T-cell (primary cell): ENCODE measurements at places on chromosomes 11 and 22.

DNA sequence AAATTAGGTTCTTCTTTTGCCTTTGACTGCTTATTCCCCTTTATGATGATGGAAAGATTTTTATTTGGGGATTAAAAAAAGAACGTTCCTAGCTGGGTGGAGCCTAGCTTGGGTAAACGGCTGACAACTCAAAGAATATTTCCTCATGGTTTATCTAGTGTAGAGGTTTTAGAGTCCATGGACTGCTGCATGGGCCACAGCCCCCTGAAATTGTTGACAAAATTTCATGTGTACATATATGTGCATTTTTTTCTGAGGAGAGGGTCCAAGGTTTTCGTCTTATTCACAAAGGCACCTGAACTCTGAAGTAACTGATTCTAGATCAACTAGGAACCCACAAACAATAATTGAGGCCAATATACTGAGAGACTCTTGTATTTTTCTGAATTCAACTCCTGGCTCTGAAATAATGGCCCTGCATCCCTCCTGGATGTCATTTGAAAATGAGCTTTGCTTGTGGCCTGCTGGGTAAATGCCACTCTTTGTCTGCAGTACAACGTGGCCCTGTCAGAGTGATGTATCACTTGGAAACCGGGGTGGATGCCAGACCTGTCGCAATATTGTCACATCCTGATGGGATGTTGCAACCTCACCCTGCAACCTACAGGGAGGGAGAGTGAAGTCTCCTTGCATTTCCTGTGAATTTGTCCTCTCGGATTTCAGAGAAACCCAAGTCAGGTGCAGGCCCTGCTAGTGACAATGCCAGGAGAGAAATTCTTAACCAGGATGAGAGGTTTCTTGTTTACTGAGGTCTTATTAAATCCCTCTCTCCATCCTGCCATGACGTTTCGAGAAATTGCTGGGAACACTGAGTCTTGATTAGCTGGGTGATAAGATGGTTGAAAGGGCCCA lies 33.8 kb downstream of the EHF start:
- DNase-seq: no peak

DNA sequence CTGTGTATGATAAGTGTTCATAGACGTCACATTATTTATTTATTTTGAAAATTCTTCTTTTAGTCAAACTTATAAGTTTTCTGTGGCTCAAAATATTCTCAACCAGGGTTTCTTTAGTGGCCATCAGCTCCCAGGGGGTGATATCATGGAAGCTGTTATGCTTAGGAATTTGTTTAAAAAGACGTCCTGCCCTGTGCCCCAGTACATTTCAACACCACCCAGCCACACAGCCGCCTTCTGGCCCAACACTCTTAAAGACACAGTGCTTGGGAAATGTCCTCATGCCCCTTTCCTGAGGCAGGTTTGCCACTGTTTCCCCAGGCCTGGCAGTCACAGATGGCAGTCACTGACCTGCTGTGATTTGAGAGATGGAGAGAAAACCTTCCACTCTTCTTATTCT lies 19.9 kb downstream of the TSKU start:
- no peak for DNase-seq

GRCh38 chr11:122659676-122660554 lies 4.4 kb downstream of the UBASH3B start:
- no peak for DNase-seq

DNA sequence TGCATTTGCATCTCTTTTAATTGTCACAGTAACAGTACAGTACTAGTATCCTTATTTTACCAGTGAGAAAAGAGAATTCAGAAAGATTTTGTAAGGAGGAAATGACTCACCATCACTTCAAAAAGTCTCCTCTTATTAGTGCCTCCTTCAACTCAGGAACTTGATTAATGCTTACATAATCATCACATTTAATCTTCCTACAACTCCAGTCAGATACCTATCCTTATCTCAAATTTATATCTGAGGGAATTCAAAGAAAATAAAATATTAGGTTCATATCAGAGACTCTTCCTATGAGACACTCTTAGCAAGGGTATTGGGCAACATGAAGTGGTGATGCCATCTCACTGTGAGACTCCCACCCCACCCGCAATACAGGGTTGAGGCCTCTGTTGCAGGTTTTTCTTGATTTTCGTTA lies 26.1 kb upstream of the CTSC start:
- no peak for DNase-seq

- DNase-seq: no peak
These were observed 46.2 kb downstream of the HIRA start for GRCh38 chr22:19385221-19385906.

GRCh38 chr11:12473381-12473780 lies 96.0 kb downstream of the PARVA start:
- DNase-seq: no peak

DNA sequence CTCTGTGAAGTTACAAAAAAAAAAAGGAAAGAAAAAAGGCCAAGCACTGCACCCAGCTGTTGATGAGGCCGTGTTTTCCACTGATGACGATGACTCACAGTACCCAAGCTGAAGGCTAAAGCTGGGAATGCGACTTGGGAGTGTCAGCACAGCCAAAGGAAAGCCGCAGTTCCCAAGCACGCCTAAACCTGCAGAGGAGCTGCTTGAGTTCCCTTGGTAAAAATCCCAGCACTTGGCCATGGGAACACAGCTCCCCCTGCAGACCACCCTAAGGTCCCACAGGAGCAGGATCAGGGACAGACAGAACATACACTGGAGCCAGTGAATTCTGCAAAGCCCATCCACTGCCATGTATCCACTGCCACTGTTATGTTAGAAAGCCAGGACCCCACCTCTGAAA lies 39.9 kb downstream of the SERGEF start:
- DNase-seq: no peak

DNA sequence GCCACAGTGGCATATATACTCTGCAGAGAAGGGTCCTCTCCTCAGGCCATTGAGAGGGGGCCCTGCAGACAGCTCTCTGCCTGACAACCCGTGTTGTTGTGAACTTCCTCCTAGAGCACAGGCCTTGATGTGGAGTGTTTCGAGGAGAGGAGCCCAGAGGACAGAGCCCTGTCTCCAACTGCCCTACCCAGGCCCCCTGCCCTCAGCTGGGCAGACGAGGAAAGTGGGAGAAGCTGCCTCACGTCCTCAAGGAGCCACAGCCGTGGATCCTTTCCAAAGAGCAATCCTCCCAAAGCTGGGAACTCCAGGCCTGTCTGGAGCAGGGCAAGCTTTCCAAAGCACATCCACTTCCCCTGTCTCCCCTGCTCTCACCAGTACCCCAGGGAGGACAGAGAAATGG lies 10.7 kb downstream of the LMO1 start:
- no peak for DNase-seq

- no peak for DNase-seq
These were observed 9.8 kb downstream of the MS4A6E start for GRCh38 chr11:60336767-60337391.

- DNase-seq: no peak
These were observed 3.3 kb downstream of the EPS8L2 start for GRCh38 chr11:709109-709997.

DNA sequence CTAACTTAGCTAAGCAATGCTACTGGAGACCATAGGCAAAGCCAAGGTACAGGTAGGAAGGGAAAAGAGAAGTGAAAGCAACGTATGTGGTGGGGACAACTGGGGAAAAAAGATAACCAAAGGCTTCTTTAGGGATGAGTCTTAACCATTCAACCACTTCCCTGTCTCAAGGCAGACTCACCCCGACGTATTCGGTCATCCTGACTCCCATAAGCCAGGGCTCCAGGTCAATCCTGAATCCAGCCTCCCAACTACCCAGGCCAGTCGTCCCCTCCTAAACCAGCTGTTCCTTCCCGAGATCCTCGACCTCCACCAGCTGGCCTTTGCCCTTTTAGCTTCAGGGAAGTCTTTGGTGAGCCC lies 330 bp downstream of the ACP2 start:
- no peak for DNase-seq

DNA sequence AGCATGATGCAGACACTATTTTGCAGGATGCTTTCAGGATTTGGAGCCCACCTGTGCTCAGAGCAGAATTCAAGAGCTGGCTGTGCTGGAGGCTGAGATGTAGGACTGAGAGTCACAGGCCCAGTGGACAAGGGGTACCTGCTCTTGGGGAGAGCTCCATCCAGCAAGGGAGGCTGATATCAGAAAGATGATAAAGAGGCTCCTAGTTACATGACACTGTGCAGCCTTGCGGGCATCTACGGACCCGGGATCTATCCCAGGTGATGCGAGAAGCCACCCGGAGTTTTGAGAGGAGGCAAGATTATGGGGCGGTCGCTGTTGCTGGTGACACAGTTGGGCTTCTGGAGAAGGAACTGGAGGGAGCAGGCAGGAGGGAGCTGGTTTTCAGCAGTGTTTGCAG lies 579.0 kb downstream of the TBC1D22A start:
- no peak for DNase-seq

DNA sequence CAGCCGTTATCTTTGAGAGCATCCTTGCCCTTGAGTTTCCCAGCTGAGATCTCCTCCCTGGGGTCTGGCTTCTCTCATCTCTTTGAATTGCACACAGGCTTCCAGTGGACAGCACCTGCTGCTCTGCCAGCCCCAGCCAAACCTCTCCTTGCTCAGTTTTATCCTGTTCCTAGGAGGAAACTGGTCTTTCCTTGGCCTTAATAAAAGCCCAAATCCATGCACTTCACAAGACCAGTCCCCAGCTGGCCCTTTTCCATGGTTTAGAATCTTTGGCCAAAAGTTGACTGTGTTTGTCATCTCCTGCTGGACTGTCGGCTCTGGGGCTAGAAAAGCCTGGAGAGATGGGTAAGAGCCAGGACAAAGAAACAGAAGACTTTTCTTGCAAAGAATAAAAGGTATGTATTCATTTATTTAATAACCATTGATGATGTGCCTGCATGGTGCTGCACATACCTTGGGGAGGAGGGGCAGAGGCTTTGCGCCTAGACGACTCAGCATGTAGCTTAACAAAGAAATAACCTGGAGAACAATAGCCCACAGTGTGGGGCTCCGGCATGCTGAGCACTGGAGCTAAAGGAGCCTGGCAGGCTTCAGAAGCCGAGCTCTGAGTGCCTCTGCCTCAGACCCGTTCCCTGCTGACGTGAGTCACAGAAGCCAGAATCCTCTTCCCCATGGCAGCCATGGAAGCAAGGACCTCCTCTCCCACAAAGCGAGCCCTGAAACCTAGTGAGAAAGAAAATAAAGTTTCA lies 319.3 kb upstream of the B3GAT1 start:
- DNase-seq: no peak

GRCh38 chr11:11513422-11513821 lies 108.4 kb downstream of the GALNT18 start:
- no peak for DNase-seq

GRCh38 chr22:24066865-24067264 lies 55.8 kb downstream of the CABIN1 start:
- no peak for DNase-seq

GRCh38 chr11:20644360-20644759 lies 25.0 kb upstream of the NELL1 start:
- no peak for DNase-seq

- no peak for DNase-seq
These were observed 146.5 kb downstream of the MYO18B start for GRCh38 chr22:25888399-25889054.

- DNase-seq: no peak
These were observed 49.2 kb downstream of the STK33 start for GRCh38 chr11:8544807-8545206.

GRCh38 chr11:122165607-122166371 lies 49.8 kb upstream of the BLID start:
- no peak for DNase-seq

DNA sequence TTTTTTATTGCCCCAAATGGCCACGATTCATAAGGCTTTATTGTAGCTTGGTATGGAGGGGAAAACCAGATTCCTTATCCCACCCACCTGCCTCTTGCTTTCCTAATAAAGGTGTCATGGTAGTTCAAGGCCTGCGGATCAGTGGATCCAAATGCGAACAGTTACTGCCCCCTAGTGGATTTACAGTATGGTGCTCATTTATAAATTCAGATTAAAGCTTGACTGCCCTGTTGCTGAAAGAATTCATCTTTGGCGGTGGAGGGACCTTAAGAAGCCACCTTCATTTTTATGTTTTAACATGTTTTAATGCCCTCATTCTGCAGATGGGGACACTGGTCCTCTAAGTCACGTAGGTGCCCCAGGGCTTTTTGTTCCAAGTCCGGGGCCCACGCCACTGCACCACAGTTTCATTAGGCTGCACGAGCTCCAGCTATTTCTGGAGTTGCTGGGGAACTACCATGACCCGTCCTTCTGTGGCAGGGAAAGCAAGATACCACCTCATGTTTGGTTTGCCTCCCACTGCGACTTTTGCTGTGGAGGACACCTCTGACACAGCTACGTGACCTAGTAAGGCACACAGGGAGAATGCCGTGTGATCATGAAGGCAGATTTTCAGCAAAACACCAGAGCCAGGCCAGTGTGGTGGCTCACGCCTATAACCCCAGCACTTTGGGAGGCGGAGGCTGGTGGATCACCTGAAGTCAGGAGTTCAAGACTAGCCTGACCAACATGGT lies 15.6 kb upstream of the INCENP start:
- peak; percentile 23 for DNase-seq

GRCh38 chr11:132410383-132410782 lies 1040.0 kb downstream of the NTM start:
- no peak for DNase-seq

- DNase-seq: peak; percentile 21
These were observed 3.8 kb downstream of the ACY3 start for GRCh38 chr11:67646535-67647336.

DNA sequence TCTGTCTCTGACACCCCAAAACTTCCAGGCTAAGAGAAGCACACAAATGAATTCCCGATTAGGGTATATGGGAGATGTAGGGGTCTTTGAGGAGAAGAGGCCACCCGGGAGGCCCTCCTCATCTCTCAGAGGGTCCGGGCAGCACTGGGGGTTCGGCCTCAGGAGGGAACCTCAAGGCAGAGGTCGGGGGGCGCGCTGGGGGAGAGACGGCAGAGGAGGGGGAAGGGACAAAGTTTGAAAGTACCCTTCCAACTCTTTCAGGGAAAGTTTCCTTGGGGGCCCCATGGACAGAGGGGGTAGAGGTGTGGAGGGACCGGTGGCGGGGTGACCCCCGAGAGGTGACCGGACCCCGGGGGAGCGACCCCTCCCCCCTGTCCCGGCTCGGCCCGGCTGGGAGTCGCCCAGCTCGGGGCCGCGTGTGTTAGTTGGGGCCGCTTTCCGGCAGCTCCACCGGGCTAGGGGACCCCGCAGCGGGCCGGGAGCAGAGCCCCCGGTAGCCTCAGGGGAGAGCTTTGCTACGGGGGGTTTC lies 3.3 kb upstream of the GCAT start:
- no peak for DNase-seq

DNA sequence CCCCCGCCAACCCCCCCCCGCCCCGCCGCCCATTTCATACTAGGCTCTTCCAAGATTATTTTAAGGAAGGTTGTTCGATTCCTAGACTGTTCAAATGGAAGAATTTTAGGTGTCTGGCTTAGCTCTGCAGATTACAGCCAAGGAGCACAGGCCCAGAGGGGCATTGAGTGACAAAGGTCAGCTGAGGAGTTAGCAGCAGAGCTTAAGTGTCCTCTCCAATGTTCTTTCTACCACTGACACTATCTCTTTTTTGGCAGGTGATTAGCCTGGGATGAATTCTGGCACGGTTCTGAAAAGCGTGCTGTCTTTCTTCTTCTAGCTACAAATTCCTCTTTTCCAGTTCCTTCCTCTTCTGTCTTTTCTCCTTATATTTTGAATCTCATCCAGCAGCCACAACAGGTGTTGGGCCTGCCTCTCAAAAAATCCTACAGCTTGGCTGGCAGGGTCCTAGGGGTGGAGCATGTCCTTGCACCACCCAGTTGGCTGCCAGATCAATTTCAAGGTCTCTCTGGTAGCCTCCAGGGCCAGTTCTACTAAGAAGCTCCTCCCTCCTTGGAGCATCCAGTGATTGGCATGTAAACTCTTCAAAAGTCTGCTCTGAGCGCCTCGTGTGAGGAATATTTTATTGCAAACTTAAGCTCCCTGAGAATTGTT lies 23.0 kb downstream of the KCNE3 start:
- no peak for DNase-seq
